ENCODE measurements at places on chromosomes 16 and 17. TPM values are rescaled to one million over a fixed set of nuclear protein-coding genes. Genes with fewer than 3 reads are reported as not detected.

The CTF1 gene
- not detected for total RNA-seq

The MKS1 gene
- total RNA-seq: 10.3 TPM

The BCL6B gene
- not detected for total RNA-seq

The ZDHHC1 gene
- total RNA-seq: 6.9 TPM

The CSNK2A2 gene
- total RNA-seq: 49.0 TPM

The CHTF8 gene
- 102 TPM for total RNA-seq

The PYDC1 gene
- not detected for total RNA-seq

The ADAMTS18 gene
- not detected for total RNA-seq

The GALK1 gene
- 80.2 TPM for total RNA-seq

The KRTAP1-5 gene
- not detected for total RNA-seq

The CHST6 gene
- total RNA-seq: 0.34 TPM

The CD300E gene
- total RNA-seq: not detected

The MAFG gene
- 36.5 TPM for total RNA-seq

Data from A549 treated with GW870086 at 1 μM for 4 hours (cell line).